NCI-H2227 treated with DMSO at 0.1 percent for 48 hours (cell line): ENCODE measurements at places on chromosomes 3 and 15.

- no peak for DNase-seq
Observed at GRCh38 chr3:187287256-187287655, 4.3 kb downstream of the MASP1 start.

DNA sequence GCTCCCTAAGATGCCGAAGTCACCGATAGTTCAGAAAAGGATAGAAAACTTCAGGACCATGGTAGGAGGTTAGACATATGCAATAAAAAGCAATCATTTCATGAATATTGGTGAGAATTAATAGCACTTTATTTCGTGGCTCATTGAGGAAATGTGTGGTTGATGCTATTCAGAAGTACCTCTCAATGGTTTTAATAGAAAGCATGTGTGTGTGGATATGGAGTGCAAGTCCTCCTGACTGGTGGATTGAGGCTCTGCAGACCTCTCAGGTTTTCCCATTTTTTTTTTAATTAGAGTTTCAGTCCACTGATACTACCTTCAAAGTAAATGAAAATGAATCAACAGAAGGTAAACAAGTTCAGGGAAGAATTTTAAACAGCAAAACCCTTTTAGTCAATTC, 384.3 kb upstream of the RARB start:
- DNase-seq = no peak

DNA sequence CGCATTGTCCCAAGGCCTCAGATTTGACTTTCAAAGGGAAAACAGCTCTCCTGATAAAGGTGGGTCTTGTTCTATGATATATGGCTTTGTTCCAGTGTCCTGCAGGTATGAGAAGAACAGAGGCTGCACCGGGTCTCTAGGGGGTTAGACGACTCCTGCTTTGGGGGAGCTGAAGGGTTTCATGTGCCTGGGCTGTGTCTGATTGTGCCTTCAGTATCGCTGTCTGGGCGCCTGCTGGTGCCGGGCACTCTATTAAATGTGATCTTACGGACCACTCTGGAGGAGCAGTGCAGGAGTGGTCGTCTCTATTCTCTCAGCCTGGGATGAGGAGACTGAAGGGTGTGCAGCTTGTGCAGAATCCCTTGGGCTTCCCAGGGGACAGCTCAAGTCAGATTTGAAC, 16.0 kb downstream of the PAQR5 start:
- no peak for DNase-seq

DNA sequence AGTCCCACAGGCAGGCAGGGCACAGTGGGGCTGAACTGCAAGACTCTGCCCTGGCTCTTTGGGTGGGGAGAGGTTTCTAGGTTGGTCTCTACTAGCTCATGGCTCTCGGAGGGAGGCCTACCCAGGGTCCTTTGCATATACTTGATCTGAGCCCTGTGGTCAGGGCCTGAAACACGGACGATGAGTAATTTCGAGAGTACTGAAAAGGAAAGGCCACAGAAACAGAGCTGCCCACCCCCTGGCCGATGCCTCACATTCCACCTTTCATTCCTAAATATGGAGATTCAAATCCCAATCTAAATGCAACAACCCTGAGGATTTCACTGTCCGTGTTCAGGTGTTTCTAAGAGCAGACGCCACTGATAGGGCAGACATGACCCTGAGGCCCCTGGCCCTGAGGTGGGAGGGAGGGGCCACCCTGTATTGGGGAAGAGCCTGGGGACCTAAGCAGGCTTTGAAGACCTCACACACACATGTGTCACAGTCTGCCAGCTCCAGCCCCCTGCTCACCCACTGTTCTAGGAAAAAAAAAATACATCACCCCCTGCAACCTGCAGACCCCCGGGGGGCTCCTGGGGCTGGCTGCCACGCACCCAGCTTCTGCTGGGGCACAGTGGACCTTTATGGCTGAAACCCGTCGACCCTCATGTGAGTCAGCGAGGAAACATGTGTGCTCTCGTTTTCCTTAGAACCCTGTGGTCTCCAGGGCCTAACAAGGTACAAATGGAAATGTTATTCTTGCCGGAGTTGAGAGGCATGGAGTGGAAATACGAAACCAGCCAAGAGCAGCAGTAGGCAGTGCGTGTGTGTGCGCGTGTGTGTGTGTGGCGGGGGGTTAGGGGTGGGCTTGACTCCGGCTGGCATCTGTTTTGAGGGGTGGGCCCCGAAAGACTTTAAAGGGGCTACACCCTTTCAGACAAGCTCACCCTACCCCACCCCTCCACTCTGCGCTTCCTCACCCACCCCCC, 112.7 kb downstream of the CHSY1 start:
- no peak for DNase-seq

- no peak for DNase-seq
Observed at GRCh38 chr3:99114565-99115291, 213.2 kb upstream of the DCBLD2 start.

GRCh38 chr3:20811631-20812030, 625.6 kb upstream of the SGO1 start:
- no peak for DNase-seq
